ENCODE measurements at places on chromosomes 7 and 10.
A peak's percentile ranks its signal among the peaks of the same experiment; 100 is the strongest.

GRCh38 chr7:39681887-39682441 is 58.6 kb downstream of the RALA start:
- no peak overlapping the region for H3K4me3 ChIP-seq
- H3K4me1 ChIP-seq = peaks cover 14% of the 10 kb centered on the region
- H3K36me3 ChIP-seq = no peaks in the 10 kb centered on the region
- no peaks in the 10 kb centered on the region for H3K27me3 ChIP-seq

DNA sequence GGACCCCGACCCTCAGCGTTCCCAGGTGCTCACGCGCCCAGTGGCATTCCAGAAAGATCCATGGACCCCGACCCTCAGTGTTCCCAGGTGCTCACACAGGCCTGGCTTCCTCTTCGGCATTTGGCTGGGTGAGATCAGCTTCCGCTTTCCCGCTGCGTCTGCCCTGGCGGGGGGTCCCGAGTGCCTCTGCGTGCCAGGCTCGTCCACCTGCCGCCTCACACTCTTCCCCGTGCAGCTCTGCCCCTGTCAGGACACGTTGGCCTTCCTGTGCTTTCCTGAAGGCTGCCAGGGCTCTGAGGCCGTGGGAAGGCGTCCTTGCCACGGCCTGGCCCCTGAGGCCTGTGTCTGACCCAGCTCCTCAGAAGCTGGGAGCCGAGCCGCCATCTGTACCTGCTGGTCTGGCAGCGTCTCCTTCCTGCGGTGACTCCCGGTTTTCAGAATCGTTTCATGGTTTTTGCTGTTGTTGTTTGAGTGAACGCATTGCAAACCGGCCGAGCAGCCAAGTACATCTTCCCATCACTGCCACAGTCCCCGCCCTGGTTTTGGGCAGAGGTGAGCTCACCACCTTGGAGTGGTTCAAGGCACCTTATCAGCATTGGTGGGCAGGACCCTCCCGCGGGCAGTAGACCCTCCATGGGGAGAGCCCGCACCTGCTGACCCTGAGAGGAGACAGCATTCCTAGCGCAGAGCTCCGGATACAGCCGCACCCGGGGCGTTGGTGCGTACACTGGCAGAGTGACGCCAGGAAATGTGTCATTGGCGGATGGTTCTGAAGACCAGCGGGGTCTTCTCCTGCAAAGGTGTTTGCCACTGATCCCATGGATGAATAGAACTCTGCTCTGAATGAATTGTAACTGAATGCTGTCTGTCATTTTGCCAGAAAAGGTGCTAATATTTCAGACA is 17.4 kb downstream of the NKX6-2 start:
- H3K4me3 ChIP-seq = no peak overlapping the region
- no peaks in the 10 kb centered on the region for H3K27me3 ChIP-seq
- no peaks in the 10 kb centered on the region for H3K36me3 ChIP-seq
- no peak for DNase-seq

GRCh38 chr10:92848441-92849233 is at the start of gene EXOC6:
Gene EXOC6 (plus strand): TSS chr10:92848520. CDS start chr10:92848534, 14 bp downstream.
- no peaks in the 10 kb centered on the region for H3K4me1 ChIP-seq
- no peaks in the 10 kb centered on the region for H3K27me3 ChIP-seq
- H3K4me3 ChIP-seq = peak within 1 kb of the TSS; percentile 74
- H3K27ac ChIP-seq = peak within 1 kb of the TSS; percentile 83

GRCh38 chr7:111012149-111012548 is 78.8 kb upstream of the LRRN3 start:
- no peak overlapping the region for H3K27ac ChIP-seq
- H3K4me3 ChIP-seq = no peak overlapping the region
- H3K27me3 ChIP-seq = no peaks in the 10 kb centered on the region

Measured in uterus (tissue), 4 donors.